ENCODE measurements at places on chromosomes 13 and 19.

GRCh38 chr19:17292301-17293074 lies 10.7 kb downstream of the ABHD8 start:
- peak; percentile 87 for DNase-seq

- no peak for DNase-seq
These were observed 70.0 kb downstream of the ZNF568 start for GRCh38 chr19:36986131-36986530.

GRCh38 chr19:13277104-13277809 lies 127.0 kb downstream of the IER2 start:
- DNase-seq, result peak; percentile 67

DNA sequence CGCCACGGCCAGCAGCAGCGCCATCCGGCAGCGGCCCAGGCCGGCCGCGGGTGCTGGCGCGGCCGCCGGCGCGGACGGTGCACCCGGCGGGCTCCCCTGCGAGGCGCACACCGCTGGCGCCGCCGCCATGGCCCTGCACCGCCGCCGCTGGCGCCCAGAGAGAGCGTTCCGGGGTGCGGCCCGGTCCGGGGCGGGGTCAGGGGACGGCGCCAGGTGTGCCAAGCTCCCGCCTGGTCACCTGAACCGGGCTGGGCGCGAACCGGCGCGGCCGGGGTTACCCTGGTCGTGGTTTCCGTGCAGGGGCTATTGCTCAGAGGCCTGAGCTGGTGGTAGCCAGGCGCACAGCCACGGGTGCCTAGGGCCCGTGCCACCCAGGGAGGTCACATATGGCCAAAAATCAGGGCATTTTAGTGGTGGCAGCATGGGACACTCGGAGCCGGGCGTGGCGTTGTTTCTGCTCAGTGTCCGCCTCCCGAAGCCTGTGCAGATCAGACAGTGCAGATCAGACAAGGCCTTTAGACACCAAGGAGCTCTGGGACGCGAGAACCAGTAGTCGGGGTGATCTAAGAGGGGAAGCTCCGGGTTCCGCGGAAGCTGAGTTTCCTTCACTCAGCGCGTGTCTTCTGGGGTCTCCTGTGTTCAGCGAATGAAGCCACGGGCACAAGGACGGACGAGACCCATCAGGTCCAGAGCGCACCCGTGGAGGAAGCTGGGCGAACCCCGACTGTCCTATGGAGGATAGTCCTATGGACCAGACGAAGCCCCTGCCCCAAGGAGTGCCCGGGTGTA lies at the start of gene TMEM238:
TSS of gene TMEM238 (minus strand) at position 162 of the 789 bp plus-strand sequence. CDS start at position 129, 33 bp downstream.
- DNase-seq, result no peak

DNA sequence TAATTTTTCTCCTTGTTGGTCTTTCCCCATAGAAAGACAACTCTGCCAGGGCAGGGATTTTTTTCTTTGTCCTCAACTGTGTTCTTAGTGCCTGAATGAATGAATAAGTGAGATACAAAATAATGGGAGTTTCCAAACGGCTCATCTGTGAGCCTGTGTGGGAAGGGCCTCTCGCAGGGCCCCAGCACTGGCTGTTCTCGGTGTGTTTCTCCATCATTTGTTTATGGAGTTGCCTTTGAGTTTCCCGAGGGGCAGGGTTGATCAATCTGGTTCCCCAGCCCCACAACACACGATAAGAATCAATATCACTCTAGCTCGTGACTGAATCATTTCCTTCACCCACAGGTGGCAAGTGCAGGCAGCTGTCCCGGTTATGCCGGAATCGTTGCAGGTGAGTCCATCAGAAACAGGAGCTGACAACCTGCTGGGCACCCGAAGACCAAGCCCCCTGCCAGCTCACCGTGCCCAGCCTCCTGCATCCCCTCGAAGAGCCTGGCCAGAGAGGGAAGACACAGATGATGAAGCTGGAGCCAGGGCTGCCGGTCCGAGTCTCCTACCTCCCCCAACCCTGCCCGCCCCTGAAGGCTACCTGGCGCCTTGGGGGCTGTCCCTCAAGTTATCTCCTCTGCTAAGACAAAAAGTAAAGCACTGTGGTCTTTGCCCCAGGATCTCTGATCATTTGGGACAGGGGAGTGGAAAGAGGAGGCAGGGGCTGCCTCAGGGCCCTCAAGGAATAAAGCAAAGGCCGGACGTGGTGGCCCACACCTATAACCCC lies 14.9 kb downstream of the FXYD5 start:
- DNase-seq, result no peak

- DNase-seq, result no peak
These were observed 7.6 kb downstream of the MEF2B start for GRCh38 chr19:19162495-19162894.

GRCh38 chr19:5881543-5882299 lies 11.4 kb upstream of the FUT5 start:
- no peak for DNase-seq

- DNase-seq, result no peak
These were observed 22.3 kb upstream of the SPACA7 start for GRCh38 chr13:112353856-112354255.

DNA sequence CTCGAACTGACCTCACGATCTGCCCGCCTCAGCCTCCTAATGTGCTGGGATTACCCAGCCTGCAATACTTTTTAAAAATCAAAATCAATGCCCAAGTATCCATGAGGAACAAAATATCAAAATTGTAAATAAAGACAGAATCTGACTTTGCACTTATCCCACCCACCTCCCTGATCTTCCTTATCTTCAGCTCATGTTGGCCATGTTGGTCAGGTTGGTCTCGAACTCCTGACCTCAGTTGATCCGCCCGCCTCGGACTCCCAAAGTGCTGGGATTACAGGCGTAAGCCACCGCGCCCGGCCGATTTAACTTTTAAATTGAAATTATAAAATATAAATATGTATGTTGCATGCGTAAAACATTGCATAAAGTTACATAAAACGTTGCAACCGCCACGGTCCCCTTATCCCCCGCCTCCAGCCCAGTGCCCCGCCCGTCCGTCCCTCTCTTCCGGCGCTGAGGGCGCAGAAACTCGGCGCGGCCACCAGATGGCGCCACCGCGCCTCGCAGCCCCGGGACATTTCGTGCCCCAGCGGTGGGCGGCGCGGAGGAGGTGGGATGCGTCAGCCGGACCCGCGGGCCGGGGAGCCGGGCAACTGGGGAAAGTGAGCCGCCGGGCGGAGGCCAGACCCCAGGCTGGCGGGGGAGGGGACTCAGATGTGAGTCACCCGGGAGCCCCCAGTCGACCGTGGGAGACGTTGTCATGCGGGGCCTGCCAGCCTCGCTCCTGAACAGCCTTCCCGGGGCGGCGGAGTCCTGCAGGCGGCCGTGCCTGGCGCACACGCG lies 1.5 kb upstream of the GADD45B start:
- peak; percentile 75 for DNase-seq

GRCh38 chr19:6376512-6377190 lies 918 bp upstream of the PSPN start:
- DNase-seq, result no peak

- no peak for DNase-seq
These were observed 95.1 kb downstream of the CAB39L start for GRCh38 chr13:49348751-49349150.

DNA sequence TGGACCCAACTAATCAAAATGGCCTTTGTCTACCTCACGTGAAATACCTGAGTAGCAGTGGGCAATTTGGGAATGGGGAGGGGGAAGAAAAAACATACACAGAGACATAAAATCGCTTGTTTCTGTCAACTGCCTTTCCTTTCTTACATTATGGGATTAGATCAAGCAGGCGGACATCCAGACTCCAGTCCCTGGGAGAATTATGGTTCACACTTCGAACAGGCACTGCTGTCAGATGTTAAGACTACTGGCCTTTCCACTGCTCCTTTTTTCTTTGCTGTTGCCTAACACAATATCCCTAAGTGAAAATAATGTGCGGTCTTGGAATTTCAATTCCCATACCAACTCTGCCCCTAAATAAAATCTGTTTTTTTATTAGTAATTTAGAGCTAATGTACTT lies 1719.7 kb upstream of the SLC10A2 start:
- no peak for DNase-seq

DNA sequence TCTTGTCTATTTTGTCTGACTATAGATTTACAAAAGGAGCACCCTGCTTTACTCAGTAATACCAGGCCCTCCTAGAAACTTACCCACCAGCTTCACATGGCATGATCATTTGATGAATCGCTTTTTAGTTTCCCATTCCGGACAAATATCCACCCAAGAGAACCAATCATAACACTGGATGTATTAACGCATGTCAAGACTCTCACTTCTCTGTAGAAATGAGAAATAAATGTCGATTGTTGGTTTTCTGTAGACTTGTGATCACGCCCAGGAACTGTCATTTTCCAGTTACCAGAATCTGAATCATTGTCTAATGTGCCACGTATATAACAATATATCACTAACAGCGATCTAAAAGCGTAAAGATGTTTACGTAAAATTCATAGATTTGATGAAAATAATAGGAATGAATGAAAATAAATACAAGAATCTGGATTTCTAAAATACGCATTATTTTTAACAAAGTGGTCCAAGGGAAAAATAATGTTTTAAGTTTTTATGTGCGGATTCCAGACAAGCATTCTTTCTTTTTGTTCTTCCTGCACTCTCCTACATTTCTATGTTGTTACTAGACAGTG lies 14.0 kb downstream of the CDX2 start:
- DNase-seq, result no peak

DNA sequence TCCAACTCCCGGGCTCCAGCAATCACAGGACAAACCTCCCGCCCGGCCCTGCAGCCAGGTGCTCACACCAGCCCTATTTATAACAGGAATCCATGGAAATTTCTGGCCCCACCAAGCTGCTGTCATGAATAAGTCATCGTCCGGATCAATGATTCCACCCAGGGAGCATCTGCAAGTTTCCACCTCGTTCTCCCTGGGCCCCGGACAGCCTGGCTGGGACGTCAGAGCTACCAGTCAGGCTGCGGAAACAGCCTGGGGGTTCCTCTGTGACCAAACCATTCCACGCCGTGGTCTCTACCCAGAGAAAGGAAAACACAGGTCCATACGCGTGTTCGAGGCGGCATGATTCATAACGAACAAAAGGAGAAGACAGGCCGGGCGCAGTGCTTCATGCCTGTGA lies 20.7 kb upstream of the PTBP1 start:
- DNase-seq, result no peak

GRCh38 chr19:34806976-34807860 lies 34.2 kb upstream of the ZNF599 start:
- no peak for DNase-seq

- no peak for DNase-seq
These were observed 63.9 kb downstream of the STK24 start for GRCh38 chr13:98512774-98513665.

GRCh38 chr19:44882063-44882462 lies 9.0 kb upstream of the TOMM40 start:
- no peak for DNase-seq

- DNase-seq, result no peak
These were observed 2545.3 kb downstream of the PCDH9 start for GRCh38 chr13:64684685-64685431.

DNA sequence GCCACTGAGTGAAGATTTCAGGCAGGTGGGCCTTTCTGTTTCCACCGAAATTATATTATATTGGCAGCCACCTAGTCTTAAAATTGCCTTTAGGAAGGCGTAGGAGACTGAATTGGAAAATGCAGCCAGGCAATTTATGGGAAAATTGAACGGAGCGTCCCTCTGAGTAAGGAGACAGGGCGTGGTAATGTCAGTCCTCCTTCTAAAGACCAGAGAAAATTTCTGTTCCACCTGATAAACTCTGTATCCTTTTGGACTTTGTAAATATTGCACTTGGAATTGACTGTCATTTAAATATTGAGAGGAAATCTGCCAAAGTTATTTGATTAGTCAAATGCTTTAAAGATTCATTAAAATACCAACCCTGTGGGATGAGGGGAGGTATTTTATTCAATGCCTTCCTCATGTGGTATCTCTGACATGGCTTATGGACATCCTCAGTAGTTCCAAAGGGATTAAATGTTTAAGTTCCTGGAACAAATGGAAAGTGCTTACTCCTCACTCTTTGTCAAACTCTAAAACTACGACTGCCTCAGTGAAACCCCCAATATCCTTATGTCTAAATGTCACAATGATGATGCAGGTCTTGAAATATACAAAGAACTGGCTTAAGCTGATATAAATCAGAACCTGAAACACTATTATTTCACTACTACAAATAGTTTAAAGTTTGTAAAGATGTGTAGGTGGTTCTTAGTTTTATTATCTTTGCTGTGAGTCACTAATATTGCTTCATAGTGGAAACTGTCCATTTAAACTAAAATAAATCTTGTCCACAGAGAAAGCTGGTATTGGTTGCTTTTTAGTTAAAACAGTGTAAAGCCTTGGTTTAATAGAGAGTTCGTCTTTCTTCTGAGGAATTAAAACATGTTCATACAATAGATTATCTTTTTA lies 203.2 kb downstream of the FGF14 start:
- DNase-seq, result no peak

GRCh38 chr13:20173116-20173746 lies 12.4 kb upstream of the GJA3 start:
- no peak for DNase-seq

DNA sequence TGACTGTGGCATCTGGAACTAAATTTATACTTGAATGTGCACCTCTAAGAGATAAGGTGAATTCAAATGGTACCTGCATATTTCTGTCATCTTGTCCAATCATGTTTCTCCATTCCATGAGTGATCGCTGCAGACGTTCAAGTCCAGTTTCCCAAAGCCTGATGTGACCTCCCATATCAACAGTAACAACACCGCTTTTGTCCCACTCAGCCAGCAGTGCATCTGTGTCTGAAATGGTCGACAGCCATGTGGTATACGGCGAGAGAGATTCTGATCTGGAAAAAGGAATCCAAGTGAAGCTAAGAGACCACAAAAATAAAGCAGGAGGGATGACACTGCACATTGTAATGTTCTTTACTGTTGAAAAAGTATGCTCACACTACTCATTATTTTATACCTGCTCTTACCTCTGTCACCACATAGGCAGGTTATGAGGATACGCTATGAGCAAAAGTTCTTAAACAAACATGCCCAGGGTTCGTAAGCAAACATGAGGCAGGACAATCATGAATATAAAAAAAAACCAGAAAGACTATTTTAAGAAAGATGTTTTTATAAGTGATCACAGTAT lies 213.6 kb downstream of the RGCC start:
- no peak for DNase-seq

- no peak for DNase-seq
These were observed 85.4 kb downstream of the FRY start for GRCh38 chr13:32117001-32117400.

- no peak for DNase-seq
These were observed 27.6 kb upstream of the MAP3K10 start for GRCh38 chr19:40163541-40164129.

DNA sequence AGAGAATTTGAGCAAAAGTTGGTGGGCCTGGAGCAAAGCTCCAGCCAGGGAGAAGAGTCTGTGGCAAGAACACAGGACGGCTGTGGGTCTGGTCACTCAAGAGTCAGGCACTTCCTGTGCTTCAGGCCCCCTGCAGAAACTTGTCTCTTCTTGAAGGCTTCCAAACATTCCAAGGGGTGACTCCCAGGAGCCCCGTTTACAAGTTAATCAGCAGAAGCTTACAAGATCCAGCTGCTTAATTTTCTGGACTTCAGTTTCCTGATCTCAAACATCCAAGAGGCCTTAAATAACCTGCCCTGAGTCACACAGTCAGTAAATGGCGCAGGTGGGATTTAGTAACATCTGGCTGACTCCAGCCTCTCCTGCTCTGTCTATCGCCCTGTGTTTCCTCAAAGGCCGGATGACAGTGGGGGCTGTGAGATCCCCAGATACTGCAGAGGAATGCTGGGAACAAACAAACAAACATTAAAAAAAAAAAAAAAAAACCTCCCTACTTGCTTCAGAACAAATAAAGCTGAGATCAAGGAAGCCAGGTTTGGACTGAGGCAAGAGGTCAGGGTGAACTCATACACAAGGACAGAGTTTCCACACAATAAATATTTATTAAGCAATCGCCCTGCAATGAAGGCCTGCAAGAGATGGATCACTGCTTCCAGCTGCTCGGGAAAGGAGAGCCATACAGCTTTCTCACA lies 175.4 kb upstream of the RFC3 start:
- peak; percentile 22 for DNase-seq
